NCI-H510A (cell line): ENCODE measurements at places on chromosomes 7 and 10.

GRCh38 chr7:144775749-144776148, 60.1 kb downstream of the TPK1 start:
- no peak for DNase-seq

DNA sequence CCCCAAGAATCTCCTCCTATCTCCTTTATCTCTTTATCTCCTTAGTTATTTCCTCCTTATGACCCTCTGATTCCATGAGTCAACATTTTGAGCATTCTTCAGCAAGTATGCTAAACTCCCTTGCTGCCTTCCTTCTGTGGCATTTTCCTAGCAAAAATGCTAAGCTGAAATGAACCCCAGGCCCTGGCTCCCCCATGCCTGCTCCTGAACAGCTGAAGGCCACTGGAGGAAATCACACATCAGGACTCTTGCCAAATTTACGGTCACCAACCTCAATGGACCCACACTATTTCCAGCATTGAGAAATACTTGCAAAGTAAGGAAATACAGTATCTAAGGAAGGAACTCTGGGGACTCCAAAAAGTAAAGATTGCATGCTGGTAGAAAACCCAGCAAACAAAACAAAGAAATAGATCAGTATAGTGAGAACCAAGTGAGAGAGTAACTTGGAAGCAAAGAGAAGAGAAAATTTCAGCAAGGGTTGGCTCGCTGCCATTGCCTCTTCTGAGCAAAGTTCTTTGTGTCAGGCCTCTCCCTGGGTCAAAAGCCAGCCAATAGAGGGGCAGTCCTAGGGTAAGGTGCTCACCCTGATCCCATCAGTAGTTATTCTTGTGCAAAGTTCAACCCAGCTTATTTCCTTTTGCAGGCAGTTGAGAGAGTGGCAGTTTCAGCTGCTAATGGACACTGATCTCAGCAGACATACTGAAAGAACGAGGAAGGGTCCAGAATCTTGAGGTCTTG, 5.1 kb upstream of the PLEKHS1 start:
- no peak for DNase-seq

- DNase-seq: no peak
These were observed at the start of gene C10orf95 for GRCh38 chr10:102451105-102451969. TSS of gene C10orf95 (minus strand) at chr10:102451543. CDS start at chr10:102451093, 450 bp downstream.

- DNase-seq: no peak
These were observed 251.1 kb downstream of the IPMK start for GRCh38 chr10:58016614-58017013.

DNA sequence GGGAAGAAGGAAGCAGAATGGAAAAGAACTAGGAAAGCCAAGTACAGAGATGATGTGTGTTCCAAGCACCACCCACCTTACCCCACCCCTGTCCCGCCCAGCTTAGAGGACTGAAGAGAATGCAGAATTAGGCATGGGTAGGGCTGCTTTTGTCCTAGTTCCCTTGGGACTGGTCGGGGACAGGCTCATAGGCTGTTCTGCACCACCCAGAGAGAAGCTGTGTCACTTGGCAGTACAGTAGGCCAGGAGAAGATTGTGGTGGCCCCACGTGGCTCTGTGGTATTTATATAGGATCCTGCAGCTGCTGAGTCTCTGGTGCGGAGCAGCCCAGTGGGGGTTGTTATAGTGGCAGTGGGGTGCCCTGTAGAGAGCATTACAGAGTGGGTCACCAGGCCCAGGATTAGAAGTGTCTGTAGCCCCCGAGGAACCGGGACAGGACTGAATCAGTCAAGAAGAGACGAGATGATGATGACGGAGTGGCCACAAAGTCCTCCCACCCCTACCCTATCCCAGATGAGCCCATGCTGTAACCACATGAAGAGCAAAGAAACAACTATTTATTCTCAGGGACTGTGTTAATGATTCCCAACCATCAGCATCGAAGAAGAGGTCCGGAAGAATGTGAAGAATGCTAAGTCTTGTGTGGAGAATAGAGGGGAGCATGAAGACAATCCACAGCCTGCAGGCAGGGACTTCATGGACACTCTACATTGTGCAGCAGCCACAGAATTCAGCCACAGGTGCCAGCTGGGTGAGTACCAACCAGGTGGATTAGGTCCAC, 88.9 kb downstream of the C1GALT1 start:
- no peak for DNase-seq

- no peak for DNase-seq
These were observed 24.1 kb downstream of the PDLIM1 start for GRCh38 chr10:95266674-95267095.

DNA sequence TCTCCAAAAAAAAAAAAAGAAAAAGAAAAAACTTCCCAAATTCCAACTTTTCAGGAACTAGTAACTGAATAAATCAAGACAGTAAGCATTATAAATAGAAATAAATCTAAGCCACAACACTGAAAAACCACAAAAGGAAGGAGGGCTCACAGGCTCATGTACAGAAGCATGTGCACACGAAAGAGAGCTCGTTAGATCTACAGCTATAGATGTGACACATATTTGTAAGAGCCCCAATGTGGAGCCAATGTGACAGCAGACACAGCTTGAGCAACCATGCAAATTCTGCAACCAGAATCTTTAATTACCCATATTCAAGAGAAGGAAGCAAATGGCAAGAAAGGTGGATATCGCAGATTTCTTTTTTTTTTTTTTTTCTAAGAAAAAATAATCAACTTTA, 94.7 kb downstream of the SORBS1 start:
- no peak for DNase-seq

DNA sequence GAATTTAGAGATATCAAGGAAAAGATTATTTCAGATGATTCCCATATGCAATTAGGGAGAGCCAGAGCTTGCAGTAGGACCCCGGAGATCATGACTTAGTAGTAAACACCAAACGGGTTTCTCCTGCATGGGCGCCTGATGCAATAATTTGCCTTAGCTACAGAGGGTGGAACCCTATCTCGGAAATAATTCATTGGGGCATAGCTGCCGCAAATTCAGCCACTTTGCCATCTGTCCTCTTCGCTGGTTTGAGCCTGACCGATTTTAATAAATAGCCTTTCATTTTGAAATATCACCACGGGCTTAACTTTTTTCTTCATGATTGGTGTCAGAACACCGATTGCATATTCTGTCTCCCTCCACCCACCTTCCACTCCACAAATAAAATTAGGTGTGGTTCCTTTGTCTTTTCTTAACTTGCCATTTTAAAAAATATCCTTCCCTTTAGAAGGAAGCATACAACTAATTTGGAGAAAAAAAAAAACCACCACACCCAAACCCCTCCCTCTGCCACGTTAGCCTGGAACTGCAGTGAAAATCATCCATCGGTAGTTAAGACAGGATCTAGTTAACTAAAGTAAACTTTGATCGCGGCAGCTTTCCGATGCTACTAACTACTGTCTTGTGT, 1.4 kb downstream of the GARS1 start:
- no peak for DNase-seq

- DNase-seq: no peak
These were observed 94.2 kb downstream of the LRMDA start for GRCh38 chr10:75525646-75526045.

DNA sequence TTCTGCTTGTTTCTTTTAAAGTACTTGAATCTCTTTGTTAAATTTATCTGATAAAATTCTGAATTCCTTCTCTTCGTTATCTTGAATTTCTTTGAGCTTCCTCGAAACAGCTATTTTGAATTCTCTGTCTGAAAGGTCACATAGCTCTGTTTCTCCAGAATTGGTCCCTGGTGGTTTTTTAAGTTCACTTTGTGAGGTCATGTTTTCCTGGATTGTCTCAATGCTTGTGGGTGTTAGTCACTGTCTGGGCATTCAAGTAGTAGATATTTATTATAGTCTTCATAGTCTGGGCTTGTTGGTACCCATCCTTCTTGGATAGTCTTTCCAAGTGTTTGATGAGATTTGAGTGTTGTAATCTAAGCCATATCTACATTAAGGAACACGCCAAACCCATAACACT, 1060.6 kb downstream of the LRMDA start:
- no peak for DNase-seq

- DNase-seq: no peak
These were observed 515 bp downstream of the BEND7 start for GRCh38 chr10:13528123-13528874.

DNA sequence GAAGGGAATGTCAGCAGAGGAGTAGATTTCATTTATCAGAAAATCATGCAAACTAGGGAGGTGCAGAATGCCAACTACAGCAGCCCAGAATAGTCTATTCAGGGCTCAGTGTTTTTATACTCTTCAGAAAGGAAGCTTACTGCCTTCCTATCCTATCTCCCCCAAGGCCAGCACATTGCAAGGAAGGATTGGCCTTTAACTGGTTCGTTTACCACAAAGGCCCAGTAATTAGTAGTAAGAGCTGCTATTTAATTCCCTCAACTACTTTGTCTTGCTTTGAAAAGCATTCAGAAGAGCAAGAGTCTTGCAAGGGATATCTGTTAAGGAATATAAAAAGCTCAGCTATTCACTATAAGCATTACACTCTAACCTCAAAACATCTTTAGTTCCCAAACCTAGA, 86.4 kb upstream of the RNF148 start:
- DNase-seq: no peak

DNA sequence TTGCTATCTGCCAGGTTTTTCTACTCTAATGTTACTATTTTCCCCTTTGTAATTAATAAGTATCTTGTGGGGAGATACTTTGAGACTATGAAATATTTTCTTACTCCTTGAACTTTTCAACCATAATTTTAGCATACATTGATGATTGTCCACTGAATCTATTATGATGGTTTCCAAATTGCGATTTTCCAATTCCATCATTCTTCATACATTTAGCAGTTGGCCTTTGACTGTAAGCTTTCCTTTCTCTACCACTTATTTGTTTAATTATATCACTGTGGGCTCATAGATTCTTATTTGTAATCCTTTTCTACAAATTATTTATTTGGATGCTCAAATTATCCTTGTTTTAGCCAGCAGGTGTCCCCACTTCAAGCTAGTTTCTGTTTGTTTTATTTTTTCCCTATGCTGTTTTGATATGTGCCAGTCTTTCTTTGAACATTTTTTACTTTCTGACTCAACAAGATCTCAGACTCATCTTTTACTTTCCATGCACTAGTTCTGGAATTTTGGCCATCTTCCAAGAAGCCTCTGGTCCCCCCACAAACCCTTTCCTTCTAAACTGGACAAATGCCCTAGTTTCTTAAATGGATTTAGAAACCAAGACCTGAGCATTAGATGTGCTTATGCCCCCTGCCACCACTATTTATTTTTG, 11.4 kb upstream of the MRPS16 start:
- DNase-seq: no peak

- DNase-seq: no peak
These were observed 275.0 kb downstream of the TSPAN12 start for GRCh38 chr7:120582916-120583315.

GRCh38 chr10:118980870-118981269, 48.6 kb upstream of the NANOS1 start:
- DNase-seq: no peak

GRCh38 chr7:73838642-73839041, 3.7 kb downstream of the METTL27 start:
- no peak for DNase-seq
